ENCODE measurements at places on chromosomes 1 and 21.
A peak's percentile ranks its signal among the peaks of the same experiment; 100 is the strongest.

GRCh38 chr1:17292299-17293160 is 15.5 kb upstream of the PADI4 start:
- no peaks in the 10 kb centered on the region for H3K27me3 ChIP-seq
- no peaks in the 10 kb centered on the region for H3K4me1 ChIP-seq
- no peak for DNase-seq
- H3K27ac ChIP-seq: no peak overlapping the region

GRCh38 chr1:44323947-44324346 is 31.1 kb downstream of the ERI3 start:
- no peaks in the 10 kb centered on the region for H3K27me3 ChIP-seq
- no peak overlapping the region for H3K4me3 ChIP-seq
- no peak overlapping the region for H3K27ac ChIP-seq
- peaks cover 5% of the 10 kb centered on the region for H3K36me3 ChIP-seq
- no peak for DNase-seq

- H3K36me3 ChIP-seq: peaks cover 64% of the 10 kb centered on the region
- no peak for DNase-seq
- no peaks in the 10 kb centered on the region for H3K27me3 ChIP-seq
Measured at GRCh38 chr1:224160171-224160682, 22.8 kb upstream of the DEGS1 start.

DNA sequence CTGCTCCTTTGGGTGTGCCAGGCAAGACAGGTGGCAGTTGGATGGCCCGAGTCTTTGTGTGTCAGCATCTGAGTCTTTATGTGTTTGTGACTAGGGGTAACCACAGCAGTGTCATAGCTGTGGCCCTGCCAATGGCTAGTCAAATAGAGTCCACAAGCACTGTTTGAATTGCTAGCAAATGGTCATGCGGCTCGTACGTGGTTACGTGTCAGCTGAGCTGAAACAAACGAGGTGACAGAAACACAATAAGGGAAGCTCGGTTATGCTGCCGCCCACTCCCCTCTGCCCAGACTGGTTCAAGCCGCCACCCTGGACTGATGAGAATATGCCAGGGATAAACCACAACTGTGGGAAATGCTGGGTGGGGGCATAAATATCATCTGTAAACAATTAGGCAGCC is 174.3 kb upstream of the LMO4 start:
- no peaks in the 10 kb centered on the region for H3K36me3 ChIP-seq
- DNase-seq: no peak

DNA sequence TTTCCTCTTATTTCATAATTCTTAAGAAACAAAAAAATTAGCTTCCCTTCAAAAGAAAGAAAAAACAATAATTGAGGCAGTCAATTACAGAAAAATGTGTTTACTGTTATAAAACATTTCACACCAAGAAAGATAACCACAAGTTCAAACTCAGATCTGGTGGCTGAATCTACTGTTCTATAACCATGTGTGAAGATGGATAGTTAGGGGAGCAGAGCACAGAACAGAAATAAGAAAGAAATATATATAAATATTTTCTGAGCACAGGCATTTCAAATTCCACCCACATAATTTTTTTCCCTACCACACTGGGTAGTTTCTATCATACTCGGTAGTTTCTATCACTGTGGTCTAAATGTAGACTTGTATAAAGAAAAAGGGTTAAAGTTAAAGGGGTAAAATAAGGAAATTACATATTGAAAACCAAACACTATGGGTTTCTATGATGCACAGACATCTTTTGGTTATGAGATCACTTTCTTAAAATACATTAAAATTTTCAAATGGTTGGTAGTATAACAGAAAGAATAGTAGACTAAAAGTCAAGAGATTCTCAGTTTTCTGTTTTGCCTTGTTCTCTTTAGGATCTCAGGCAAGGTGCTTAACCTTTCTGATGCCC is 10.8 kb downstream of the LYST start:
- H3K4me1 ChIP-seq: no peaks in the 10 kb centered on the region
- DNase-seq: no peak
- H3K36me3 ChIP-seq: no peaks in the 10 kb centered on the region

DNA sequence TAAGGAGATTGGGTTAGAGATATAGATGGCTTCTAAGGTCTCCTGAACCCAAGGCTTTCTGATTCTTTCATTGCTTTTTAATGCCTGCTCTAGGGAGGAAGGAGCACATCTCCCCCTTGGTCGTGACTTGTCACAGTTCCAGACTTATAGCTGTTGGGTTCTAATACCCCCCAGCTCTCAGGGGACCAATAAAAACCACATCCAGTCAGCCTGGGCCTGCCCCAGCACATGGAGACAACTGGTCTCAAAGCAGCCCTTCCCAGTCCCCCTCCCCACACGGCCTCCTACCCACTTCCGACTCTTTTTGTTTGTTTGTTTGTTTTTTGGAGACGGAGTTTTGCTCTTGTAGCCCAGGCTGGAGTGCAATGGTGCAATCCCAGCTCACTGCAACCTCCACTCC is 23.3 kb downstream of the QSOX1 start:
- no peaks in the 10 kb centered on the region for H3K4me1 ChIP-seq
- no peak overlapping the region for H3K27ac ChIP-seq
- no peak overlapping the region for H3K4me3 ChIP-seq
- DNase-seq: no peak
- H3K27me3 ChIP-seq: no peaks in the 10 kb centered on the region
- no peaks in the 10 kb centered on the region for H3K36me3 ChIP-seq

GRCh38 chr1:241269116-241269515 is 87.9 kb downstream of the RGS7 start:
- no peak overlapping the region for H3K4me3 ChIP-seq
- H3K27ac ChIP-seq: no peak overlapping the region
- H3K4me1 ChIP-seq: no peaks in the 10 kb centered on the region
- H3K27me3 ChIP-seq: no peaks in the 10 kb centered on the region
- DNase-seq: no peak

DNA sequence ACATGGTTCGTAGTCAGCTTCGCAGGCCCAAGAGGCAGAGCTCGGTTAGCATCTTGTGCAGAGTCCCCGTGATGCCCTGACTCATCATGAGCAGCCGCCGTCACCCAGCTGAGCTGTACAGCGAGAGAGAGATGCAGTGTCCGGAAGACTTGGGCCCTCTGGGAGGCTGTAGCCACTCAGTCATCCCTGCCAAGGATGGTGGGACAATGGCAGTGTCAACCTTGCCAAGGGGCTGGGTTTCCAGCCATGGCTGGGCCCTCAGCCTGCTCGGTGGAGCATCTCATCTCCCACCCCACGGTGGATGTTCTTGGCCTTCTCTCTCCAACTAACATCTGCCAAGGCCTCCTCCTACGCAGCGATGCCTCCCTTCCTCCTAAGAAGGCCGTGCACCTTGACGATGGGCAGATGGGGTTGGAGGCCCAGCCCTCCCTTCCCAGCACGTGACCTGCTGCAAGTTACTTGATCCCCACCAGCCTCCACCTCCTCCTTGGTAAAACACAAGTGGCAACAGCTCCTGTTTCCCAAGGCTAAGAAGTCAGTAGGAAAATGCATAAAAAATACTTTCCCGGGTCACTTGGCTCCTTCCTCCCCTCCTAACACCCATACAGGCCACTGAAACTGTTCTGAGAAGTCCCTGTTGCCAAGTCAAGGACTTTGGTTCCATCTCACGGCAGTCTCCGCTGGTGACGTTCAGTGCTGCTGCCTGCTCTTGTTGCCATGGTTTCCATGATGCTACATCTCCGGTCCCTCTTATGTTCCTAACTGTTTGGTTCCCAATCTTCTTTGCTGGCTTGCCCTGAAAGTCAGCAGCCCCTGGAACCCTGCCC is 384.7 kb upstream of the VAMP3 start:
- DNase-seq: no peak
- no peaks in the 10 kb centered on the region for H3K27me3 ChIP-seq
- H3K27ac ChIP-seq: no peak overlapping the region
- no peaks in the 10 kb centered on the region for H3K36me3 ChIP-seq

- no peak for DNase-seq
- no peaks in the 10 kb centered on the region for H3K4me1 ChIP-seq
- no peaks in the 10 kb centered on the region for H3K36me3 ChIP-seq
- no peak overlapping the region for H3K4me3 ChIP-seq
Measured at GRCh38 chr1:45767035-45767434, 16.6 kb upstream of the IPP start.

DNA sequence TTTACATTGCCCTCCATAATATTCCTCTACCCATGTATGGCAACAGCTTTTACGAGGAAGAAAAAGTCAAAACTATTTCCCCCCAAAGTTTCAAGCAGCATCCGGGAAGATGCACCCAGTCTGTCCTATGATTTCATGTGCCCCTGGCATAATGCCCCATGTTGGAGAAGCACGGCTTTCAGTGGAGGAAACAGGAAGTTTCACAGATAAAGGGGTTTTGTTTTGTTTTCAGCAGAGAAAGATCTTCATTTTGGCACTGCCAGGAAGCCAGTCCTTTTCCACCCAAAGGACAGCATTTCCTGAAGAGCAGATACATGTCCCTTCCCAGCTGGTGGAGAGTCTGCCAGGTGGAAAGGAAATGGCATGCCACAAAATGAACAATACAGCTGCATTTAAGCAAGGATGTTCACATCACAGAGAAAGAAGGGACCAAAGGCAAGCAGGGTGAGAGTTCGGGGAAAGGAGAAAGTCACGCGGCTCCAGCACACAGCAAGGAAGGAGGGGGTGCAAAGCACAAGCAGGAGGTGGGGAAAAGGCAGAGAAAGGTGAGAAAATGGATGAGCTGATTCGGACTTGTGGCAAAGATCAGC is 95.3 kb upstream of the HIVEP3 start:
- no peaks in the 10 kb centered on the region for H3K4me1 ChIP-seq
- no peak for DNase-seq
- no peaks in the 10 kb centered on the region for H3K27me3 ChIP-seq
- H3K27ac ChIP-seq: no peak overlapping the region

DNA sequence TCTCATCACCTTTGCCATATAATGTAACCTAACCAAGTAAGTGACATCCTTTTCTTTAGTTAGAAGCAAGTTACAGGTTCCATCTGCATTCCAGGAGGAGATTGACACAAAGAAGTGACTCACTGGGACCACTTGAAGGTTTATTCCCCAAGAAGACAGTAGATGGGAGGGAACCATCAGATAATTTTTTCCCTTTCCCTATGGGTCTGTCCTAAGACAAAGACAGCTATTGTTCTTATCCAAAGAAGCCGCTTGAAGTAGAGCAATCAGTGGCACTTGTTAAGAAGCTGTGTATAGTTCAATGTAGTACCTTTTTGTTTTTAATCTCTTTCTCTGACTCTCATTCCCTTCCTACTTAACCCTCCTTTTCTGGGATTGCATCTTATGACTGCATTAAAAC is 139.9 kb upstream of the B3GALT2 start:
- no peak for DNase-seq
- H3K27ac ChIP-seq: no peak overlapping the region
- H3K4me1 ChIP-seq: no peaks in the 10 kb centered on the region
- H3K36me3 ChIP-seq: no peaks in the 10 kb centered on the region

GRCh38 chr1:12048372-12048771 is 14.7 kb upstream of the TNFRSF8 start:
- H3K36me3 ChIP-seq: no peaks in the 10 kb centered on the region
- no peak overlapping the region for H3K4me3 ChIP-seq
- peaks cover 10% of the 10 kb centered on the region for H3K4me1 ChIP-seq
- no peaks in the 10 kb centered on the region for H3K27me3 ChIP-seq

GRCh38 chr1:168767894-168768584 is 39.0 kb upstream of the DPT start:
- no peaks in the 10 kb centered on the region for H3K4me1 ChIP-seq
- no peak overlapping the region for H3K27ac ChIP-seq
- H3K27me3 ChIP-seq: no peaks in the 10 kb centered on the region

DNA sequence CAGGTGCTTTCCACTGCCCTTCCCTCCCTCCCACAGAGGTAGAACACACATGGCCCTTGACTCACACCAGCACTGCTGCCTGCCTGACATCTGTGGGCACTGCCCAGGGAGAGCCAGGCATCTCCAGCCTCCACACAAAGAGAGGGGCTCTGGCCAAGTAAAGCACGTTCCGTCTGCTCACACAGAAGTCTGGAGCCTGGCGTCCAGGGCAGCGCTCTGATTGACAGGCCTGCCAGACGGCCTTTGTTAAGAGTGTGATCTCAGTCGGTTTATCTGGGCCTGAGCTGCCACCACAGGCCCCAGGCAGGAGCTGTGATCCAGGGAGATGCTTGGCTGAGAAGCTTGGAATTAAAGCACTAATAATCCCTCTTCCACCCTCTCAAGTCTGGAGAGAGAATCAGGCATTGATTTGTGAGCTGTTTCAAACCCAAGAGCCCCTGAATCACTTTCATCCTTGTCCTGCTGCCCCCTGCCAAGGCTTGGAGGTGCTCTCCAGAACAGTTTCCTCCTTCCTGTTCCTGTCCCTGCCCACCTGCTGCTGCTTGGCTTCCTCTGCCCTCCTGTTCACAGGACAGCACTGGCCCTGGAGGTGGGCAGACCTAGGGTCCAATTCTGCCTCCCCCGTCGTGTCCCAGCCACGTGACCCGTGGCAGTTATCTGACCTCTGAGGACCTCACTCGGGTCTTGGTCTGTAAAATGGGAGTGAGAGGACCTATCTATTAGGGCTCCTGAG is 3.7 kb downstream of the DMRTB1 start:
- no peaks in the 10 kb centered on the region for H3K27me3 ChIP-seq
- DNase-seq: no peak
- no peaks in the 10 kb centered on the region for H3K36me3 ChIP-seq
- H3K27ac ChIP-seq: no peak overlapping the region
- H3K4me1 ChIP-seq: no peaks in the 10 kb centered on the region

DNA sequence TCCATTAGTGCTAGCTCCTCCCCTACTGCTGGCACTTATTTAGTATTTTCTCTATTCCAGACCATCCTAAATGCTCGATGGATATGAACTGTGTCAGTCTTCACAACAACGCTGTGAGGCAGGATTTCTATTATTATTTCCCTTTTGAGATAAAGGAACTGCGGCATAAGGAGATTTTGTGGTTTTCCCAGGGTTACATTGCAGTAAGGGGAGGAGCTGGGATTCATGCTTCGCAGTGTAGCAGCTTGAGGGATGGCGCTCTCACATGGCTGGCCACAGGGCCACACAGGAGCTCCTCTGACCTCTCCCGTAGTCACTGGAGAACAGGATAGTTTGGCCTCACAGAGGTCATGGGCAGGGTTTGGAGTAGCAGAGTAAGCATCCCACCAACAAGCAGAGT is 116.9 kb downstream of the BEND5 start:
- H3K27ac ChIP-seq: no peak overlapping the region
- no peaks in the 10 kb centered on the region for H3K27me3 ChIP-seq
- H3K4me1 ChIP-seq: no peaks in the 10 kb centered on the region
- DNase-seq: no peak

DNA sequence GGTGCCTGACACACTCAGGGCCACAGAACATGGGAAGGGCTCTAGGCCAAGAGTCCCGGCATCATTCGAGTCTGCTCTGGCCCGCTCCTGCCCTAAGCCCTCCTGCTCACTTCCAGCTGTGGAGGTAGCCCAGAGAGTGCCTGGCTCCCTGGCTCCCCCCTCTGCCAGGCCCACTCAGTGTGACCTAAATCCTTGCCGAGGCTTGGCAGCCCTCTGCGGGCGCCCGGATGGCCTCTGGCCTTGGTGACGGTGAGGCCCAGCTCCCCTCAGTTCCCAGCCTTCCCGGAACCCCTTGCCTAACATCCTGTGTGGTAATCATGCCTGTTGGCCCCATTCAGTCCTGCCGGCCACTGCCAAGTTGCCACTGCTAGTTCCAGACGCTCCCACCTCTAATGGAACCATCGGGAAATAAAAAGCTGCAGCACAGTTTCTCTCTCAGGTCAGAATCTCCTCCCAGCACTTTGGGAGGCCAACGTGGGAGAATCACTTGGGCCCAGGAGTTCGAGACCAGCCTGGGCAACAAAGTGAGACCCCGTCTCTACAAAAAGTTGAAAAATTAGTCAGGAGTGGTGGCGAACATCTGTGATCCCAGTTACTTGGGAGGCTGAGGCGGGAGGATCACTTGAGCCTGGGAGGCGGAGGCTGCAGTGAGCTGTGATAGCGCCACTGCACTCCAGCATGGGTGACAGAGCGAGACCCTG is 1.2 kb upstream of the H6PD start:
- no peak overlapping the region for H3K4me3 ChIP-seq
- peaks cover 8% of the 10 kb centered on the region for H3K4me1 ChIP-seq
- DNase-seq: peak; percentile 80
- H3K36me3 ChIP-seq: no peaks in the 10 kb centered on the region
- H3K27ac ChIP-seq: peak overlapping the region; percentile 95
